Right lung (tissue), 10 donors: ENCODE measurements at places on chromosomes 16 and 17.

DNA sequence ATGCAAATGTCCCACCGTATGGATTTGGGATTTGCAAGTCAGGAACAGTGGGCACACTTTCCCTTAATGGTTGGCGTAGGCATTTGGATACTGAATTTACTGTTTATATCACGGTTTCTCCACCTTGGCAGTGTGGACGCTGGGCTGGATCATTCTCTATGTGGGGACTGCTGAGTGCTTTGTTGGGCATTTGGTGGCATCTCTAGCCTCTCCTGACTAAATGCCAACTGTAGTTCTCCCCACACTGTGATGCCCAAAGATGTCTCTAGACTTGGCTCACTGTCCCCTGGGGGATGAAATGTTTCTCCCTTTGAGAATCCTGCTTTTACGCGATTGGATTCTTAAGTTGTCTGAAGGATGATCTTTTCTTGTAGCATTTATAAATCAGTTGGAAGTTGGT is 49.0 kb downstream of the RBFOX1 start:
- DNase-seq: no peak

- DNase-seq: no peak
Observed at GRCh38 chr17:47869114-47869513, 18.2 kb upstream of the SP6 start.

DNA sequence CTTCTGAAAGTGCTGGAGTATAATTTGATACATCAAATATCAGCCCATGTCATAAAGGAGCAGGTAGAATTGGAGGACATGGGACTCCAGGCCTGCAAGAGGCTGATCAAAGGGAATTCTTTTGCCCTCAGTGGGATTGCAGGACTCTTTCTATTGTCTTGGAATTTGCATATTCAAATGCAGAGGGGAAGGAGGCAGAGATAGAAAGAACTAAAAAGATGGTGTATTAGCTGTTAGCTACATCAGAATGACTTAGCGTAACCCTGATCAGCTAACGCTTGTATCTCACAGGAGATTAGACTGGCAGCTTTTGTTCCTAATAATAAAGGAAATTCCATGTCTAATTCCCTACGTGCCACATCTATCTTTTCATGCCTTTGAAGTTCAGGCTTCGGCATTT is 1014.7 kb upstream of the RBFOX1 start:
- no peak for DNase-seq

DNA sequence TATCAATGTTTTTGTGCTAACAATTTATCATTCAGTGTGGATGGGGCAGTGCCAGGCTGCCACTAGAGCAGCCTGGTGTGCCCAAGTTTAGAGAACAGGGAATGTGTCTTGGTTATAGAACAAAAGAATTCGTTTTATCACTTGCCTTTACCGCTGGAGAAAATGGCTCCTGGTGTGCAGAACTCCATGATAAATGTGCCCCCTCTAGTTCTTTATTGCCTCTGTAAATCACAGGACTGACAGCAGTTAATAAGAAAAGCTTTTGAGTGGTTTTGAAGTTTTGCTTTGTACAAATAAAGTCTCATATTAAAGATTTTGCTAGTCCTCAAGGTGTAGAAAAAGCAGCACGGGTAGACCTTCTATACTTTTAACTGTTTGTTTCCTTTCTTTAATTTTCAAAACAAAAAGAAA is 28.2 kb upstream of the PSMD7 start:
- no peak for DNase-seq
